ENCODE measurements at places on chromosomes 2 and 18.
A peak's percentile ranks its signal among the peaks of the same experiment; 100 is the strongest.

DNA sequence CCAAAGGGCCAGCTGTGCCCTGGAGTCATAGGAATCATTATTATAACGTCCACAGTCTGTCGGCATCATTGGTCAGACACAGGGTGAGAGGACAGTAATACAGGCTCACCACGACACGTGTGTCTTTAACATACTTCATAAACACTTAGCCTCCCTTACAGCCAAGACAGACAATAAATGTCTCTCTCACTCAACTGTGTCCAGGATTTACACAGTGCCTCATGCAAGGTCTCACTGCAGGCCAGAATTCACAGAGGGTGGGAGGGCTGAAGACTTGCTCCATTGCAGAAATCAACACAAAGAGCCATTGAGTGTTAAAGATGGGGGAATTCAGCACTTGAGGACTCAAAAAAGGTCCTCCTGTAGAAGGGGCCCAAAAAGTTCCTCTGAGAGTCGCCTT lies 210.5 kb downstream of the BCL2 start:
- DNase-seq: no peak

DNA sequence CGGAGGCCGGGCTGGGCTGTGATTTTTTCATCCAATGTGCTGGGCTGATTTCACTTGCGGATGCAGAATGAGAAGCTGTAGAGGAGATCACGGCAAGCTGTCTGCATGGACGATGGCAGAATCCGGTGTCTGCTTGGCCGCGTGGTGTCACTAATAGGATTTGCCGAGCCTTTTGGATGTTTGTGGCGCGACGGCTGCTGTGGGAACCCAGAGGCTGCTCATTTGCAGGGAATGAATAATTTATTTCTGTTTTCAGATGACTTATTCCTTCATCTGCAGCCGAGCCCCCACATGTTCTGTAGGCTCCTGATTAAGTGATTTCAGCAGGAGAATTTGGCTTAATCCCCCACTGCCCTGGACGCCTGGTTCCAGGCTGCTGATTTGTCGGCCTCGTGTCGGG lies 62.6 kb downstream of the ODC1 start:
- DNase-seq: no peak

- no peak for DNase-seq
Measured at GRCh38 chr2:236550701-236551465, 18.7 kb upstream of the ACKR3 start.

- no peak for DNase-seq
Measured at GRCh38 chr2:40260437-40260836, 191.5 kb downstream of the SLC8A1 start.

DNA sequence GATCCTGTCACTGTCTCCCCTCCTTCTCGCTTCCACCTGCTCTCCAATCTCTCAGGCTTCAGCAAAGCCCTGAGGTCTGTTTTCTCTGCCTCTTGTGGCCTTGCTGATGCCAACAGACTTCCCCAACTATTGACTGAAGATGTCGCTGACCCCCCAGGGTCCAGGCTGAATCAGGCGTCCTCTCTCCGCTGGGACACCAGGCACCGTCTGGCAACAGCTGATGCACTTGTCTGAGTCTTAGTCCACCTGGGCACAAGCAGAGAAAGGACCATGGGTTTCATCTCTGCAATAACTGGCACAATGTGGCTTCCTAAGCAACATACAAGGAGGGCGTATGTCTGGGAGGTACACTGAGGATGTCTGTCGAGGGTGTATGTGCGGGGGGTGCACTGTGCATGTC lies 248.7 kb upstream of the MYT1L start:
- DNase-seq: no peak

GRCh38 chr2:138086576-138086975 lies 122.3 kb downstream of the HNMT start:
- no peak for DNase-seq

GRCh38 chr2:74481961-74482800 lies 617 bp downstream of the CCDC142 start:
- peak; percentile 60 for DNase-seq

GRCh38 chr2:229256376-229256775 lies 14.7 kb downstream of the PID1 start:
- DNase-seq: no peak

GRCh38 chr18:52950155-52950554 lies 610.2 kb downstream of the DCC start:
- no peak for DNase-seq

- DNase-seq: no peak
Measured at GRCh38 chr2:188076149-188077056, 215.3 kb upstream of the GULP1 start.

DNA sequence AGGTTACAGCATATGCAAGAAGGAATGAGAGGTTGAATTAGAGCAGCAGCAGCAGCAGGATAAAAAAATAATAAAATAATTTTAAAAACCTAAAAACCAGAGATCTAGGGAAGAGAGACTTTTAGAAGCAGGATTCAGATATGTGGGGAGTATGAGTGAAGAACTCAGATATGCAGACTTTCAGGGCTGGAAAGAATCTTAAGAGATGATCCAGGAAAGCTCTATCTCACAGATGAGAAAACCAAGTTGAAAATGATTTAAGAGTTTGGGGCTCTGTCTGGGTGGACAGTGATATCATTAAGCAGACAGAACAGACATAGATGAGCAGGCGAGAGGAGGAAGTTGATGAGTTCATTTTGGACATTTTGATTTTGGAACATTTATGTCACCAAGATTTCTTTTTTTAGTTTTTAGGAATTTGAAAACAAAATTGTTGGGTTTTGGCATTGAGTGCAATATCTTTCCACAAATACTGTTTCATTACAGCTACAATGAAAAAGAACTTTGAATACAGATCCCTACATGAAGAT lies 31.8 kb downstream of the BCL2 start:
- no peak for DNase-seq
